Astrocyte of the cerebellum (primary cell): ENCODE measurements at places on chromosomes 2 and 18.

DNA sequence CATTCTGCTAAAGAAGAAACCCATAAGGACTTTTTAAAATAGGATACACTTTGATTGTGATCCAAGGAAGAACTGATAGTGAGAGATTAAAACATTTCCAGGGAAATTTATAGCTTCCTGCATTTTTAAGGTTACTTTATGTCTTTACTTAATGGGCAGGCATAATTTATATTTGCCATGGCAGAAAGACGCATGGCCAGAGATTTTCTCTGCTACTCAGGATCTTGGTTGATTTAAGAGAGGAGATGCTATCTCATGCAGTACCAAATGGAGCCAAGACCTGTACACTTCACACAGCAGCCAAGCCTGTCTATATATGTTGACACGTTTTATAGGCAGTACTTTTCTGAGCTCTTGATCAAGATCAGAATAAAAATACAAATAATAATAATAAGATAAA is 60.9 kb upstream of the NT5C1B start:
- no peak for DNase-seq

GRCh38 chr18:36509646-36510197 is 212.2 kb downstream of the FHOD3 start:
- no peak for DNase-seq

GRCh38 chr2:164993287-164994016 is 38.1 kb upstream of the SLC38A11 start:
- no peak for DNase-seq

GRCh38 chr2:29580223-29580622 is 341.2 kb downstream of the ALK start:
- no peak for DNase-seq

DNA sequence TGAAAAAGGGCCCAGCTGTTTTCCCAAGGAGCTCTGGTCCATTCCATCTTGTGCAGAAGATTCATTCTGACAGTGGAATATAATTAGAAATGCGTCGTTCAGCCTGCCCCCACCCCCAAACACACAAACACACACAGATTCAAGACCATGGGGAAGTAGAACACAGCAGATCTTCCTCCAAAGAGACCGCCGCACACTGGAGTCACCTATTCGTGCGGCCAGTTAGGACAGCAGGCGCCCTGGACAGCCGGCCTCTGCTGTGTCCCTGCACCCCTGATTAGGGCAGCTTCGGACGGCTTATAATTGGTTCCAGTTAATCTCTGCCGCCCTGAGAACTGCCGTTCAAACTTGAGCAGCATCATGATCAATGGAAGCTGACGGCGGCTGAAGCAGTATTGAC is 116.0 kb downstream of the GBX2 start:
- no peak for DNase-seq

DNA sequence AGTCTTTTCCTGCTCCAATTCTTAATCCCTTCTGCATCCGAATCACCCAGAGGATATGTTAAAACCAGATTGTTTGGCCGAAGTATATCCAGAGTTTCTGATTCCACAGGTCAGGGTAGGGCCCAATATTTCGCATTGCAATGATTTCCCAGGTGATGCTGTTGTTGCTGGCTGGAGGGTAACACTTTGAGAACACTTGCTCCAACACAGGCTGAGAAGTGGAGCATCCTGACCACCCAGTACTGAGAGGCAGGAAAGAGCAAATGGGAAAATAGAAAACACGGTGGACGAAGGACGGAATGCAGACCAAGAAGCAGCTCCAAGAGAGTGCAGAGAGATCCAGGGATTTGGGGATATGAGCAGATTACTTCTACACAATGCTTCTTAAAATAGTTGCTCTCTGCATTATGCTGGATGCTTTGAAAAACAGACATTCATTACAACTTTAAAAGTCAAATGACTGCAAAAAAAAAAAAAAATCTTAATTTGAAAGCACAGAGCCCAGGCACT is 362.2 kb upstream of the SLC14A2 start:
- DNase-seq, result no peak

GRCh38 chr2:16290311-16291020 is 350.1 kb downstream of the MYCN start:
- no peak for DNase-seq

DNA sequence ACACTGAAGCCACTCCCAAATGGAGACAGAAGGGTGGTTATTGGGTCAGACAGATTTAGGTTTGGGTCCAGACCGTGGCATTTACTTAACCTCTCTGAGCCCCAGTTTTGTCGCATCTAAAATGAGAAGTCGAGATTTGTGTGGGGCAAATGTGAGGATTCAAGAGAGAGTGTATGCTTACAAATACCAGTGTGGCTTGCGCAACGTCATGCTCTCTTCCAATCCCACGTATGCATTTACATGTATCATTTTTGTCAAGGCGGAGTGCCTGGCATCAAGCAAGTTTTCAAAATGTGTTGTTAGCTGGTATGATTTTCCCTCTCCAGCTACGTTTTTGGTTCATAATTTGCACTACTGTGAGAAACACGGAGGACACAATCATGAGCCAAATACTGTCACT is 197.9 kb downstream of the EPHA4 start:
- DNase-seq, result no peak

DNA sequence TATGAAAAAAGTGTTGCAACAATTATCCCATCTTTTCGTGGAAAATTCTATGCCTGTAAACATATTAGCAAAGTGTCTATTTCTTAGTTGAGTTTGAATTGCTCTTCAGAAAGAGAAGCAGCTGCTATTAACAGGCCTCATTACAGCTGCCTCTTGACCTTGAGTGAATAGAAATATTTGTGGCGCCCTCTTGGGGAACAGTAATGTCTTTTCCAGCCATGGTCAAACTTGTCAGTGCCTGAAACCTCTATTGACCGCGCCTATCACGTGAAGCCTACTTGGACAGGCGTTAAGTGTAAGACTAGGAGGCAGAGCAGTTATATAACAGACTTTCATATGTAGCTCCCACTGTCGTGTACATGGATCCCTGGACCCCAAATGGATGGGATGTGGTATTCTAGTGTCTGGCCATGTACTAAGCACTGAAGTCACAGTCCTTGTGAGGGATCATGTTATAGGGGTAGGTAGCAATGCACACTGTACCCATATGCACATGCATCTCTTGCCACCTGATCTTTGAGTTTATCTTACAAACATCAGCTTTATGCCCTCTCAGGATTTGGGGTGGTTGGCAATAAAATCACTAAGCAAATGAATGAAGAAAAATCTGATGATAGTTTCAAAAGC is 245.0 kb downstream of the PTGR3 start:
- DNase-seq, result peak; percentile 33

- no peak for DNase-seq
Observed at GRCh38 chr18:2102022-2102421, 469.3 kb downstream of the METTL4 start.

DNA sequence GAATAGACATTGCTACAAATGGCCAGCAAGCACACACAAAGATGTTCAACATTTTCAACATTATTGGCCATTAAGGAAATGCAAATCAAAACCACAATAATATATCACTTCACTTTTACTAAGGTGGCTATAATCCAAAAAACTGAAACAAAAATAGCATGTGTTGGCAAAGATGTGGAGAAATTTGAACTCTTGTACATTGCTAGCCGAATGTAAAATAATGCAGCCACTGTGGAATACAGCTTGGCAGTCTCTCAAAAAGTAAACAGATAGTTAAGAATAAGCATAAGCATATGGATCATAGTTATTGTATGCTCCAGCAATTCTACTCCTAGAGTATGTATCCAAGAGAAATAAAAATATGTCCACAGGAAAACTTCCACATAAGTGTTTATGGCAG is 192.5 kb downstream of the EN1 start:
- peak; percentile 66 for DNase-seq

GRCh38 chr2:235116885-235117492 is 165.2 kb downstream of the SH3BP4 start:
- peak; percentile 26 for DNase-seq

DNA sequence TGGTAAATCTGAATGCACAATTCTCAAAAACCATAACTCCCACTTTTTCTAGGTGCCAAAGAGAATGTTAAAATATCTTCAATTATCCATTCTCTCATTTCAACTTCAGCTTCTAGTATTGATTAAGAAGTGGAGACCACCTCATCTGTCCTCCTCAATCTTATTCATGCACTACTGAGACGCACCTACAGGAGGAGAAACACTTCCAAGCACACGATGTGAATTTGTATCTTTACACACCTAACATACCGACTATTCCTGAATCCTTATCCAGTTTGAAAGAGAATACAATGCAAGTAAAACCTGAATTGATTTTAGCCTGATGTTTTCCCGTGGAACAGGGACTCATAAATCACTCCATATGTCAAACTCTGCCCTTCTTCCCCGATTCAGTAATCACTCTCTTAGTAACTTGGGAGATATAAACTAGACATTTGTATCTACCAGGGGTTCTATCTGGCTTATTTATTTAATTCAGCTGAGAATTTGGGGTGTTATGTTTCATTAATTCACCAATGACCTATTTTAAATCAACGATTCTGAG is 101.0 kb downstream of the MREG start:
- no peak for DNase-seq

DNA sequence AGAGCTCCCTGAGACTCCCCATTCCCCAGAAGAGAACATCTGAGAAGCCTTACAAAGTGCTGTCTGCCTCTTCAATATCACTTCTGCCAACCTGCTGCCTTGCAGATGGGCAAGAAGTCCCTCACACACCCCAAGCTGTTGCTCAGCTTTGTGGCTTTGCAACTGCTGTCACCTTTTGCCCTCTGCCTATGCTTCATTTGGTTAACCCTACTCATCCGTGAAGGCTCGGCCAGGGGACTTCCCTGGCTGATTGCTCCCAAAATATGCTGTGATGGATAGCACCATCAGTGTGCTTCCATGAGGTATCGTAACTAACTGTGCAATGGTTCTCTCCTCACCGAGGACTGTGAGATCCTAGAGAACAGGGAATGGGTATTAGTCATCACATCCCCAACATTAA is 88.9 kb upstream of the CYP1B1 start:
- DNase-seq, result no peak

- no peak for DNase-seq
Observed at GRCh38 chr18:407191-407590, 93.3 kb downstream of the COLEC12 start.

GRCh38 chr2:26675651-26676255 is 16.8 kb upstream of the KCNK3 start:
- DNase-seq, result no peak
